Natural killer cell (primary cell): ENCODE measurements at places on chromosomes 12 and 14. TPM values are rescaled to one million over a fixed set of nuclear protein-coding genes. Genes with fewer than 3 reads are reported as not detected.

DNA sequence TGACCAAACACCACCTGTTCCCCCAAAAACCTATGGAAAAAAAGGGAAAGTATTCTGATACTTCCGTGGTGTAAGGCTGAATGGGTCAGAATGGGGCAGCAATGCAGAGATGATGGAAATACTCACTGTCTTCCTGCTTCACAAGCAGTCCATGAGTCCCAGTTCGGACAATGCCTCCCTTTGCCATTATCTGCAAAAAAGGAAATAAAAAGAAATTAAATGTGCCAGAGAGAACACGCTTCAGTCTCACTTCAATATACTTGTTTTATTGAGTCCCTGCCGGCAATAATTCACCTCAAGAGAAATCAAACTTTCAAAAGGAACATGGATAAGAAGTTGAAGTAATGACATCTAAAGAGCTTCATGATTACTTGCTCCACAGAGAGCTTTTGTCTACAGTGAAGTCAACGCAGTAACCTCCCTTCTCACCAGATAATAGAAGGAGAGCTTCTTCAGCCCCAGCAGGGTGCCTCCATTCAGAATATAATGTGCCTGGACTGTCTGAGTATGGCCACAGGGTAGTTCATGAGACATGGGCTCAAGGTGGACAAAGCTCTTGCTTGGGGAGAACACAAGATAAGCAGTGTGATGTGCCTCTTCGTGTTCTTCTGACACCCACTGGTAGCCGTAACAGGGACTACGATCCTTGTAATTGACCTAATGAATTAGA lies 14.6 kb downstream of the A2M start:
- H3K36me3 ChIP-seq, result peaks cover 36% of the 10 kb centered on the region
- no peaks in the 10 kb centered on the region for H3K4me1 ChIP-seq
- no peak for DNase-seq
- no peak overlapping the region for H3K27ac ChIP-seq

DNA sequence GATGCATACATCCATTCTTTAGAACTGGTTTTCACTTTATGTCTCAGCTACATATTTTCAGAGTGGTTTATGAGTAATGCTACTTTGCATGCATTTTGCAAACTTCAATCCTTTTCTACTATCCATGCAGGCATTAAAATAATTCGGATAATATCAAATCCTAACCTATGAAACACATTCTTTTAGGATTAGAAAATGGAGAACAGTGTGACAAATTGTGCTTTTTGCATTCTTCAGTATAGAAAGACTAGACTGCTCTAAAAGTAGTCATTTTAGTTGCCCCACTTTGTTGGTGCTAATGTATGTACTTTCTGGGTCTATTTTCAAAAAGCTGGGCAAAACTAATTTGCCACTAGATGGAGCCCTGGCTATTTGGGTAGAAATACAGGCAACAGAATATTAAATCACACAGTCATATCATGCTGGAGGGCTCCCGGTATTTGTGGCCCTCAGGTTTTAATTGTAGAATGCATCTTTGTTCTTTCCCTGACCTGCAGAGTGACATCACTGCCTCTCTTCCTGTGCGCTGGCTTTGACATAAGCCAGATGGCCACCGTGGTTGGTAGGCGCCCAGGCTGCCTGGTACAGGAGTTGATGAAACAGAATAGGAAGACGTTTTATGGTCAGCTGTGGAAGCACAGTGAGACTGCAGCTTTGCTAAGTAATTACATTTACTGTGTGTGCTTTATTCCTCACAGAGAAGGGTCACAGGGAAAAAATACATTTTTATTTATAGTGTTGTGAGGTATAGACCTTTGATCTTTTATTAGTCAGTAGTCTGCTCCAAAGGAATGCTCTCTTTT lies 28.1 kb downstream of the MSRB3 start:
- peak; percentile 8 for DNase-seq
- H3K4me1 ChIP-seq, result no peaks in the 10 kb centered on the region
- H3K27ac ChIP-seq, result no peak overlapping the region
- no peak overlapping the region for H3K4me3 ChIP-seq

DNA sequence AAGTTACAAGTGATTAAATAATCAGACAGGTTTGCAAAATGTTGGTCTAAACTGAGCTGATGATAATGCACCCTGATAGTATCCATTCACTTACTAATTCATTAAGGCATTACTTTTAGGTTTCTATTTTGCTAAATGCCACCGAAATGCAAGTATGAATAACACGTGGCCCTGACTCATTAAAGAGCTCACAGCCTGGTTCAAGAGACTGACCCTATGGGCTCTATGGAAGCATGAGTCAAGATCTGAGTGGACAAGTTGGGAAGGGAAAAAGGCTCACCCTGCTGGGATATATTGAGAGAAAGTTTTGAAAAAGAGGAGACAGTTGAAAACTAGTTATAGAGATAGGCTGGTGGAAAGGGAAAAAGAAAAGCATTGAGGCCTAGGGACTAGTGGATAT lies 14.8 kb upstream of the LRRC9 start:
- H3K4me3 ChIP-seq, result no peak overlapping the region
- H3K27ac ChIP-seq, result no peak overlapping the region
- no peak for DNase-seq
- no peaks in the 10 kb centered on the region for H3K36me3 ChIP-seq

DNA sequence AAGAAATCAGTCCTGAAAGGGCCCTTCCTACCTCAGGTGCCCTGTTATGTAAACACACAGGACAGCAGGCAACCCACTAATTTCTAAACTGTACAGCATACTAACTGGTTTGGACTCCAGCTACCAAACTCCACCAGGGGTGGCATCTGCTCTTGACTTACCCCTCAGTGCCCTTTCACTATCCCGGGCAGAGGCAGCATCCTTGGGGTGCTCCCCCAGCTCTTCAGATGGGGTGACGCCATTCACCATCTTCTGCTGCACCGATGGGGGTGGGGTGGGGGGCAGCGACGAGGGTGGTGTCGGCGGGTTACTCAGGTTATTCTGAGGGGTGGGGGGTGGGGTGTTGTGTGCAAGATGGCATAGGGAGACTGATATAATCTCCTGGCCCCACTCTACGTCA lies 11.5 kb upstream of the PRKAG1 start:
- no peak overlapping the region for H3K27ac ChIP-seq
- H3K4me3 ChIP-seq, result no peak overlapping the region
- H3K36me3 ChIP-seq, result peaks cover 74% of the 10 kb centered on the region
- no peaks in the 10 kb centered on the region for H3K27me3 ChIP-seq

ACSM4 gene
- not detected for total RNA-seq

SLC25A47 gene
- total RNA-seq, result not detected

DNA sequence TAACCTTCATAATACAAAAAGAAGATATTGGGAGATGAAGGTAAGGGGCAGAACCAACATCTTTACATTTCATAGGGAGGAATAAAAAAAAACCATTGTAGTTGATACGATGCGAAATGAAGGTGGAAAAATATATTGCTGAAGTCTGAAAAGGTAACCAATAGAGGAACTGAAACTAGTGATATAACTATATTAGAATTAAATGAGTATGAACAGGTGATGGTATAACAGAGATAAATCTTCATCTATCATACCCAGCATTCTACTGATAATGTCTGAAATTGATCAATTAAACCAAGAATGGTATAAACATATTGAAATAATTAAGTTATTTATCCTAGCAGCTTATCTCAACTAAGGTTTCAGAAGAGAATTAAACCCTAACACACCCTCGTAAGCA lies 332.1 kb downstream of the NELL2 start:
- no peak overlapping the region for H3K4me3 ChIP-seq
- H3K36me3 ChIP-seq, result no peaks in the 10 kb centered on the region
- no peaks in the 10 kb centered on the region for H3K27me3 ChIP-seq
- no peaks in the 10 kb centered on the region for H3K4me1 ChIP-seq
- no peak for DNase-seq
- no peak overlapping the region for H3K27ac ChIP-seq

- H3K4me1 ChIP-seq, result no peaks in the 10 kb centered on the region
- H3K4me3 ChIP-seq, result no peak overlapping the region
Observed at GRCh38 chr12:125217308-125217707, 152.1 kb downstream of the AACS start.

ZNF219 gene
- total RNA-seq, result 7.7 TPM
